ENCODE measurements at places on chromosomes 5 and 9.

DNA sequence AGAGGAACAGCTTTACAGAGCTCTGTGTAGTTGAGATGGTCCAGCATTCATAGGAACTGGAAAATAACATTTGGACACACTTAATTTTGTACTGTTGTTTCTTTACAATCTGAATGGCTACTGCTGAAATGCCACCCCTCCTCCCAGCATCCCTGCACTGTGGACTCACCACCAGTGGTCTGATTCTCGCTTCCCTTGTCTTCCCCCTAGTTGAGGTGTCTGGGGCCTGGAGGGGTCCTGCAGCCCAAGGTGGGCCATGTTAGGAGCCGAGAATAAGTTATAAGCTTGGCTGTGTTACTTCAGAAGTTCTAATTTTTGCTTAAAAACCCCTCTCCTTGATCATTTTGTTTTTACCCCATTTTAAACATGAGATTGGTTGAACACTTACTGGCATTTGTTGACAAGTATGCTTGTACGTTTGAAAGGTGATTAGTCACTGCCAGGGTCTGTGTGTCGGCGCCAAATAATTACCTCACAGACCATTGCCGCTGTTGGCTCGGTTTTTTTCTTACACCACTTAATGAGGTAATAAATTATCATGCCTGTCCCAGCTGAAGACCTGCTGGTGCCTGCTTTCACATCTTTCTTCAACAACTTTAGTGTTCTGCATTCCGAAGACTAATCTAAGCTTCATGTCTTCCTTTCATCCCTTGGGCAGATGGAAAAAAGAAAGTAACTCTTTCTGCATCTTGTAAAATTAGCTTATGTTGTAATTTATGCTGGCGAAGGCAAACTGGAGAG, 65.8 kb downstream of the MCCC2 start:
- no peak for DNase-seq

GRCh38 chr5:176986280-176986679, 20.3 kb downstream of the UIMC1 start:
- no peak for DNase-seq

DNA sequence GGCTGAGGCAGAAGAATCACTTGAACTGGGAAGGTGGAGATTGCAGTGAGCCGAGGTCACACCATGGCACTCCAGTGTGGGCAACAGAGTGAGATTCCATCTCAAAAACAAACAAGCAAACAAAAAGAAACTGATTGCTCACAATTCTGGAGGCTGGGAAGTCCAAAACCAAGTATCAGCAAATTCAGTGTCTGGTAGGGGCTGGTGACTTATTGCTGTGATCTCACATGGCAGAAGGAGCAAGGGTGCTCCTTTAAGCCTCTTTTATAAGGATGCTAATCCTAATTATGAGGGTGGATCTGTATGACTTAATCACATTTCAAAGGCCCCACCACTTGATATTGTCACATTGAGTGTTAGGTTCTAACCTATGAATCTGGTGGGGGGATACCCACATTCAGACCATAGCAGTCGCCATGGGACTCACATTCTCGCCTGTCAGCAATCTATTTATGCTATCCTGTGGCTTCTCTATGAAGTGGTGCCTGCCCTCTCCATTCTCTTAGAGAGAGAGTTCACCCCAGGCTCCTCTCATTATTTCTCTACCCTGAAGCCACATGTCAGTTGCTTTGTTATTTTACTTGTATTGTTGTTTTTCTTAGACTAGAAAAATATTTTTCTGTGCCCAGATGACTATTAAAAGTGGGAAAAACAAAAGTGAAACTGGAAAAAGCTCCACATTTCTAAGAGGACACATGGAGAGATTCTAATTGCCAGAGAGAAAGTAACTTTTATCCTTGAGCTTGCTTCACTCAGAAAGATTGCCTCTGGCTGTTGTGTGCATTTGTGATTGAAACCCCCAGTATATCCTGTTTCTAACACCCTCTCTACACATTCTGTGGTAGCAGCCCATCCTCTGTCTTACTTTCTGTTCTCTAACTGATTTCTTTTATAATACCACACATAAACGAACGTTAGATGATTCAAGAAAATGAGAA, 18.8 kb upstream of the PRLR start:
- DNase-seq, result no peak

DNA sequence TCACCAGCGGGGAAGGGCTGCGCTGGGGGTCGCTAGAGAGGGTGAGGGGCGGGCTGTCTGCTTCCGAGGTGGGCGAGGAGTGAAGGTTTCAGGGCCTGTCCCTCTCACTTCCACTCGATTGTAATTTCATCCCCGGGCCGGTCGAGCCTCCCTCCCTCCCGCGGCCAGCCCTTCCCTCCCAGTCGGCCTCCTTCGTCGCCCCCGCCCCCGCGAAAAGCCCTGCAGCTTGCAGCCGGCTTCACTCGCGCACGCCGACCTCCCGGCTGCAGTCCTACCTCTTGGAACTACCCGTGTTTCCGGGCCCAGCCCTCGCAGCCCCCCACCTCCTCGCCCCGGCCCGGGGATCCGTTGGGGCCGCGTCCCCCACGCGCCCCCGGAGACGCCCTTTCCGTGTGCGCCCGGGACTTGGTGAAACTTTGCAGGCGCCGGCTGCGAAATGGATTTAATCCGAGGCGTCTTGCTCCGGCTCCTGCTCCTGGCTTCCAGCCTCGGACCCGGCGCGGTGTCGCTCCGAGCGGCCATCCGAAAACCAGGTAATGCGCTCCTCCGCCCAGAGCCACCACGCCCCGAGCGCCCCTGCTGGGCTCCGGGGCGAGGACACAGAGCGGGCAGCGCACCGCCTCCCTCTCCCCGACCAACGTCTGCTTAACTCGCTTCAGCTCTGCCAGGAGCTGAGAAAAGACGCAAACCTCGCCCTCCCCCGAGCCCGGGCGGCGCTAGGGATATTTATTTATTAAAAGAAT, at the start of gene EGFLAM:
EGFLAM (plus strand) TSS at position 241 of the 743 bp plus-strand sequence; CDS start at position 437, 196 bp downstream.
- no peak for DNase-seq

GRCh38 chr9:110648696-110649095, 19.9 kb upstream of the MUSK start:
- DNase-seq, result no peak

DNA sequence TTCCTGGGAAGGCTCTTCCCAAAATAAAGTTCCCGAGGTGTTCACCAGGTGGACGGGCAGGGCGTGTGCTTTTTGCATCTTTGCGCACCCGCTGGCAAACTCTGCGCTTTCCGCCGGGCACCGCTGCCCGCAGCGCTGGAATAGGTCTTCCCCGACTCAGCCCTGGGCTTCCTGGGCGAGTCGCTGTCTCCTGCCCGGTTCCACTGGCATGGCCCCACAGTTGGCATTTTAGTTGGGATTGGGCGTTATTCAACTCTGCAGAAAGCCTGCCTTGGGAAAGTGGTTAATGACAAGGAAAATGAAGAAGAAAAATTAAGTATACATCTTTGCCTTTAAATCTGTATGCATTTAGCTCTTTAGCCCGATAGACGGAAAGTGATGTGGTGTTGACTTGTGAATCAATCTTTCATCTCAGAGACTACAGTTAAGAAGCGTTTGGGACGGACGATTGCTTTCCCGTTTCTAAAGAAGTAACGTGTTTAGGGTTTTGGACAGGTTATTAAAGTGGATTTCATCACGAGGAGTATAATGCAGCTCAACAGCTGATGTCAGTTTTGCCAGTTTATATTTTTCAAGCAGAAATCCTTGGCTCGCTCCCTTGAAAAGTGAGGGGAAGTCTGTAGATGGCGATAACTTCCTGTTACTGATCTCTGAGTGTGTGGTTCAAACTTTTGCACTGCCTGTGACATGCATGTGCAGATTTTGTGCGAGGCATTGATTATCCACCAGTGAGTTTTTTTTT, 946 bp downstream of the ADCY2 start:
- no peak for DNase-seq

DNA sequence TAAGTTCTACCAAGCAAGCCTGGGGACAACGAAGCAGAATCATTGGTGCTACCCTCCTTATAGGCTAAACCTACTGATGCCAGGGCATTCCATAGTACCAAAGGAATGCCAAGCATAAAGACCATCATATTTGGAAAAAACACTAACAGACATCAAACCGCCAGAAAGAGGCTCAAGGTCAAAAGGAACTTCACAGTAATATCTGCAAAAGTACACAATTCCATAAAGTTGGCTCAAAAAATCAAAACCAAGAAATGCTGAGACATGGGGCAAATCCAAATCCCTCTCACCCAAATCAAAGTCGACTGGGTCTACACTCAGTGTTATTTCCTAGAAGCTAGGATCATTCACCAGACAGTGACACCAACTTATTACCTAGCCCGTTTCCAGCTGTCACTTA, 3.4 kb downstream of the VCP start:
- DNase-seq, result no peak

- no peak for DNase-seq
Measured at GRCh38 chr5:116912221-116912620, 337.6 kb upstream of the SEMA6A start.

DNA sequence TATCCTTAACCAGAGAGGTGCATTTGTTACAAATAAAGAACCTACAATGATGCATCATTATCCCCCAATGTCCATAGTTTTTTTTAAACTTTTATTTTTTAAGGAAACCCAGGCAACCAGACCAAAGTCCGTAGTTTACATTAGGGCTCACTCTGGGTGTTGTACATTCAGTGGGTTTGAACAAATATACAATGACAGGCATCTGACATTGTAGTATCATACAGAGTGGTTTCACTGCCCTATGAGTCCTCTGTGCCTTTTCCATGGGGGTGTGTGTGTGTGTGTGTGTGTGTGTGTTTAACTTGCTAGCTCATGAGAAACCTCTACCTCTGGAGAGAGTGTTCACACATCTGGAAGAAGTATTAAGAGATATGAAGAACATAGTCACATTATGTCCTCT, 141.5 kb downstream of the KDM4C start:
- no peak for DNase-seq

- no peak for DNase-seq
Measured at GRCh38 chr5:134018154-134018985, 13.6 kb upstream of the VDAC1 start.

DNA sequence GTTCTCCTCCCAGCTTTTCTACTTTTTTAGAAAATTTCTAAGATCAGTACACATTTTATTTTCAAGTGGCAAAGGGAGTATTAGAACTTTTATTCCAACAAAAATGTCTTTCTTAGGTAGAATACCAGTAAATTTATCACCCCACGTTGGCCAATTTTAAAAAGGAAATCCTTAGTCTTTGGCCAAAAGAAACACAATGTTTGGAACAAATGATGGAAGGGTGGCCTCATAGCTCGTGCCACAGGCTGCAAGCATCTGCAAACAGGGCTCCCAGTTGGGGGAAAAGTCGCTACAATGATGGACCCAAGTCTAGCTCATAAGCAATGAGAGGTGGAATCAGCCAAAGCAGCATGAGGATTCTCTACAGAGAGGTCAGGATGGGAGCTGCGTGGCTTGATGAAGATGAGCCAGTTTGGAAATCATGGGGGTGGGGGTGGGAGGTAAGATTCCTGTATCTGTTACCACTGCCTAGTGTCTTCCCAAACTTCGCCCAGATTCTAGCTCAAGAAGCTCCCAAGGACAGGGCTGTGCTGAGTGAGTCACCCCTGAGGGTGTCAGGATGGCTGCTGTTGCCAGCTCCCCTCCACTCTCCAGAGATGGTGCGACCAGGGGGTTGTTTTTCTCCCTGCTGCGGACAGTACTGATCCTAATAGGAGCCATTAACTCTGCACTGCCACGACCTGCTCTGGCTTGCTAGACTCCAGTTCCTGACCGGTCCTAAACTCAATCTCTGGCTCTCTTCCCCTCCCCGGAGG, 75.6 kb downstream of the DCP2 start:
- no peak for DNase-seq

DNA sequence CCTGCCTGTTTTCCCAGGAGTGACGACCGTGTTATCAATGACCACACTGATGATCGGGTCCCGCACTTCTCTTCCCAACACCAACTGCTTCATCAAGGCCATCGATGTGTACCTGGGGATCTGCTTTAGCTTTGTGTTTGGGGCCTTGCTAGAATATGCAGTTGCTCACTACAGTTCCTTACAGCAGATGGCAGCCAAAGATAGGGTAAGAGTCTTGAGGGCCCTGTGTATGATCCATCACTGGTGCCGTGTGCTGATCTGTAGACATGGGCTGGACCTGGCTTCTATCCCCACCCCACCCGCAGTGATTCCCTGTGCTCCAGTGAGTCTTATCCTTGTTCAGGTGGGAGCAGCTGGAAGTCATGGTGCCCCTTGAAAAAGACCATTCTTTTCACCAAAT, 26.0 kb downstream of the GABRP start:
- no peak for DNase-seq

DNA sequence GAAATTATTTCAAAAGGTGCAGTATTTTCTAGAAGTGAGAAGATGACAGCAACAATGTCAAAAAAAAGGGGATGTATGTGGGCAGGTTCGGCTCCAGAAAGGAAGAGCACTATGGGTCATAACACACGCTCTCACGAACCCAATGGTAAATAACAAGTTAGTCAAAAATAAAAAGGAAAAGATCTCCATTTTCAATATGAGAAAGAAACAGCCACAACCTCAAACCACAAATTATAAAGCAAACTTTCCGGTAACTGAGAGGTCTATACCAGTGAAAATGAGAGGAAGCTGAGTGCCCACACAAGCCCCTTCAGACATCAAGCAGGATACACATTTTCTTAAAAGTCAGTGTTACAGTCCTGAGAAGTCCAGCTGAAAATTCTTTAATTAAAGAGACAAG, 398.5 kb upstream of the RPS23 start:
- DNase-seq, result no peak

- DNase-seq, result no peak
Measured at GRCh38 chr9:88831713-88832407, 159.4 kb upstream of the S1PR3 start.

DNA sequence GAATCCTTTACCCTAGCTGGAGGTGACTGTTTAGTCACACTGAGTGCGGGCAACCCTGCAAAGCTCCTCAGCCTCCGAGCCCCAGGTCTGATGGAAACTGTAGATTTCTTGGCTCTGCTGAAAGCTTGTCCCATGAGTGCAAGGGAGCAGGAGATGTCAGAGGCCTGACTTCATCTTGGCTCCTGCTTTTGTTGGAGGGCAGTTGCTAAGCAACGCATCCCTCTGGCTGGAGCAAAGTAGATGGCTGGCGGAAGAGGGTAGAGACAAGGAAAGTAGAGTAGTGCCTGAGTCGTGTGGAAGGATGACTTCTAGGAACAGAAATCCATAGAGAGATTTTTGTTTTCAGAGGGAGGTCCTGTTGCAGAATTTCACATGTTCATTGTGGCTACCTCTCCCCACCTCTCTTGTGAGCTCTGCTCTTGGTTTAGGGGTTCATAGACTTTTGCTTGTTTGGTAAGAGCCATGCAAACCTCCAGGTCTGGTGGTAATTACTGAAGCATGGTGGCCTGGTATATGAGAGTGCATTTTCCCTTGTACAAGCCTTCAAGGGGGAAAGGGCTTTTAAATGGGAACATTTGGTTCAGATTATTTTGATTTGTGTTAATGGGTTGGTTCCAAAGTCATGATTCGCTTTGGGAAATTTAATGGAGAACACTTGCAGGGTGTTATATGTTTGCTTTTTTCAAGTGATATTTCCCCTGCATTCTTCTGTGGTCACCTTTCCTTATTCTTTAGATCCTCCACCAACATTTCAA, 71.5 kb downstream of the ARHGAP26 start:
- DNase-seq, result no peak

GRCh38 chr9:13278368-13279246, 885 bp downstream of the MPDZ start:
- DNase-seq, result no peak

- no peak for DNase-seq
Measured at GRCh38 chr5:133947431-133947841, 21.0 kb downstream of the C5orf15 start.

Data from stimulated activated CD8-positive, alpha-beta memory T cell treated with anti-CD3 and anti-CD28 coated beads, Interleukin-2, amount 100 ng/mL, for 1 hour (primary cell).